ENCODE measurements at places on chromosomes 16 and 17.

DNA sequence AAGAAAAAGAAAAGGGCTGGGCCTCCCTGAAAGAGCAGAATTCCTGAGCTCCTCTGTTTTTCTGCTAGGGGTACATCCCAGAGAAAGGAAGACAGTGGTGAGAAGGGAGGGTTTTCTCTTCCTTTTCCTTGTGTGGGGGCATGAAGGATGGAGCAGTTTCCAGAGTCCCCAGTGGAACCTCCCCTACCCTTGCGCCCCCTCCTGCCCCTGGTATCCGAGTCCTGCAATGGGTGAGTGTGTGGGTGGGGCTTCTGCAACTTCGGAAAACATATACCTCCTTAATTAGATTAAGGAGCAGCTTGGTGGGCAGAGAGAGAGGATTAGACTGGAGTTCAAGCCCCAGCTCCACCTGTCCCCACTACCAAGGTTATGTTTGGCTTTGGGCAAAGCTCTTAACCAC lies 5.4 kb upstream of the GIP start:
- DNase-seq = no peak

DNA sequence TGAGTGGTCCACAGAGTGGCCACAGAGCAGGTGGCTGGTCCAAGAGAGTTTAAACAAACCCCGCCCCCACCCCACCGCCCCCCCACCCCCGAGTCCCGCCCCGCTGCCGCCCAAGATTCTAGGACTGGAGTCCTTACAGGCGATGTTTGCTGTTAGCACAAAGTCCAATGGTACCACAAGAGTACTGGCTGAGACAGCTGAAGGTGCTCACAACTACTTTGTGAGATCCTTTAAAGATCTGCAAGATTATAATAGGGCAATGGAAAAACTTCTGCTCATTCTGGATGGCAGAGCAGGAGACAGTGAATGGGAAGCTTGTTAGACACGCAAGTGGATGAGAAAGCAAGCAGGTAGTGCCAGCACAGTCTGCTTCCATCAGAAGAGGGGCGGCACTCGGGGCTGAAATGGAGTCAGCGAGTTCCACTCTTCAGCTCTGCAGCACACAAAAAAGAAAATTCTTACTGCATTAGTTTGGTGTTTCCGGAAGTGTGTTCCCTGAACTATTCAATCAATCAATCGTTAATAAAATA lies 4.7 kb upstream of the TEKT3 start:
- DNase-seq = no peak

DNA sequence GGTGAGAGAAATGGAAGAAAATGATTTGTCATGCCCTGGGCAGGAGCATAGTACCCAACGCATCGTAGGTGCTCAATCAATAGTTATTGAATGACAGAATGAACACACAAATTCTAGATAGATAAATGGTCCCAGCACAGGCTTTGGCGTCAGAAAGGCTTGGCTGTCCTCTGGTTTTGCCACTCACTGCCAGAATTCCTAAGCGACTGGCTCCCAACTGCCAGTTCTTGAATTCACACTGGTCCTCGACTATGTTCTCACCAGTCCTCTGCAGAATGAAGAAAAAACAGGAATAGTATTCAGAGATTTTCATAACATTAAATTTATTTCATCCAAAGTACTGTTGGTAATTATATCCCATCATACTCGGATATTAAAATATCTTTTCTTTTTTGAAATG lies 163.1 kb upstream of the NOL11 start:
- DNase-seq = no peak

- no peak for DNase-seq
Measured at GRCh38 chr16:89491974-89492687, 1.8 kb upstream of the ANKRD11 start.

DNA sequence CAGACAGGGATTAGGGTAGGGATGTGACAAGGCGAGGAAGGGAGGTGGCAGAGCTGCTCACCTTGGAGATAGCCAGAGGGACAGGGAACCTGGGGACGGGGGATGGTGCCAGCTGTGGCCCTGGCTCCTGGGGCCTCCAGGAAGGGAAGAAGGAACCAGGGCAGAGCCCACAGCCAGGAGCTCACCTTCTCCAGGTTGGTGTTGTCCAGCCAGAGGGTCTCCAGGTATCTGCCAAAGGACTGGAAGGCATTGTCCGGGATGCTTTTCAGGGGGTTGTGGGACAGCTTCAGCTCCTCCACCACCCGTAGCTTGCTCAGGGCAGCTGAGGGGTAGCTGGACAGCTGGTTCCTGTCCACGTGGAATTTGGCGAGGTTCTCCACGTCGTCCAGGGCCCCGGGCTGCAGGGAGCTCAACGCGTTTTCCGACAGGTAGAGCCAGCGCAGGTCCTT lies 801 bp downstream of the CHAD start:
- DNase-seq = no peak

Data from cortex of kidney (tissue), 1 donor.